Osteocyte (in vitro differentiated cells): ENCODE measurements at places on chromosomes 3 and 15. TPM values are rescaled to one million over a fixed set of nuclear protein-coding genes. Genes with fewer than 3 reads are reported as not detected.

Gene GNAT1
- not detected in 2 replicates for total RNA-seq

Gene SLC2A2
- total RNA-seq, result not detected in 2 replicates

Gene MKRN3
- total RNA-seq, result not detected in 2 replicates

Gene PRKCD
- 14.9 and 17.1 TPM in 2 replicates for total RNA-seq

Gene ZXDC
- 30.7 and 31.8 TPM in 2 replicates for total RNA-seq

Gene OIP5
- 2.4 and 3.1 TPM in 2 replicates for total RNA-seq

Gene PDZRN3
- total RNA-seq, result 34.1 and 35.1 TPM in 2 replicates

DNA sequence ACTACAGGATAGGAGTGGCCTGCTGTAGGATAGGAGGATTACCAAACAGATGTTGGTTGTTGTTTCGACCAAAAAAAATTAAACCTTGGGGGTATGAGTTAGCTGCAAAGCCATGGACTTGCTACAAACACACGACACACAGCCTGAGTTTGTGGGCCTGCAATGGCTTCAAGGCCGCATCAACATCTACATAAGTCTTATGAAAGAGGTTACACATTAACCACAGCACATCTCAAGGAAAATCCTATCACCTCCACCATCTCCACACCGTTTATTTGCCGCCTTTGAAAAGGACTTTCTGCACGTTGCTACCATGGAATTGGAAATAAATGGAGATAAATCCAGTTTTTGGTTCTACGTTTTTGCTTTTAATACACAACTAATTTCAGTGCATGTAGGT, 23.0 kb downstream of the LRIG1 start:
- no peak for DNase-seq
- peaks cover 3% of the 10 kb centered on the region for H3K36me3 ChIP-seq
- H3K27ac ChIP-seq, result no peak overlapping the region
- H3K4me1 ChIP-seq, result peaks cover 41% of the 10 kb centered on the region
- no peaks in the 10 kb centered on the region for H3K27me3 ChIP-seq

GRCh38 chr15:52005748-52006701, 13.0 kb upstream of the MAPK6 start:
- H3K4me1 ChIP-seq, result no peaks in the 10 kb centered on the region
- H3K4me3 ChIP-seq, result no peak overlapping the region
- H3K27ac ChIP-seq, result no peak overlapping the region
- H3K27me3 ChIP-seq, result no peaks in the 10 kb centered on the region
- peaks cover 2% of the 10 kb centered on the region for H3K36me3 ChIP-seq

DNA sequence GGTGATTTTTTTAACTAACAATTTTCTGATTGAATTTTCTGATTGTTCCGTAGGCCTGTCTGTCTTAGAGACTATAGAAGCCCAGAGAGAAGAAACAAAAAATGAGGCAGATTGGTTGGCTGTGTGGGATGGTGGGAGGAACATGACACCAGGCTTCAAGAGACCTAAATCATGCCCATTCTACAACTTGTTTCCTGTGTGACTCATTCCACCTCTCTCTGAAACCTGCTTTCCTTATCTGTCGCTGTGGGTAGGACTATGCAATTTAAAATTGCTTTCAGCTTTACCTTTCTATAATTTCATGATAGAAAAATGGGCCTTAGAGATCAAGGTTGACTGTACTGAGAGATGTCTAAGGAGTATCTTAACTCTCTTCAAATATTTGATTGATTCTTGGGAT, 44.5 kb downstream of the OXNAD1 start:
- H3K4me3 ChIP-seq, result no peak overlapping the region
- DNase-seq, result no peak
- no peak overlapping the region for H3K27ac ChIP-seq
- no peaks in the 10 kb centered on the region for H3K27me3 ChIP-seq

GRCh38 chr3:43222590-43222989, 63.8 kb upstream of the SNRK start:
- H3K4me1 ChIP-seq, result no peaks in the 10 kb centered on the region
- peaks cover 3% of the 10 kb centered on the region for H3K36me3 ChIP-seq
- H3K27me3 ChIP-seq, result peaks cover 20% of the 10 kb centered on the region
- H3K27ac ChIP-seq, result no peak overlapping the region

DNA sequence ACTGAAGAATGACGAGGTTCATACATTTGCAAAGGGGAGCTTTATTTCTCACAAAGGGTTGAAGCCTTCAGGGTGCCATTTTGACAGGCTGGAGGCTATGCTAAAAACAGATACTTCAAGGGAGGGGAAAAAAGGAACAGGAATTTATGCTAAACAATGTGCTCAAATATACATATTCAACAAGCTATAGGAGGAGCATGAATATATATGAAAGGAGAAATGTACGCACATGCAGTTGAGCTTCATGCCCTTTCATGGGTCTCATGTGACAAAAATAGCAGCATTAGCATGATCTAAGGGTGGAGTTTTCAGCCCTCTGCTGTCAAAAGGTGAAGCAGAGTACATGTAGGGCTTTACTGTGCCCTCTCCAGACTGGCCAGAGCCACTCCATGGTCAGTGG, 44.3 kb upstream of the FSIP1 start:
- DNase-seq, result no peak
- no peaks in the 10 kb centered on the region for H3K27me3 ChIP-seq
- H3K27ac ChIP-seq, result no peak overlapping the region
- peaks cover 14% of the 10 kb centered on the region for H3K4me1 ChIP-seq
- no peaks in the 10 kb centered on the region for H3K36me3 ChIP-seq

- no peaks in the 10 kb centered on the region for H3K36me3 ChIP-seq
- DNase-seq, result no peak
- no peak overlapping the region for H3K4me3 ChIP-seq
- H3K27me3 ChIP-seq, result no peaks in the 10 kb centered on the region
- H3K27ac ChIP-seq, result peak overlapping the region; percentile 82
These were observed 87.4 kb downstream of the NFKBIZ start for GRCh38 chr3:101936419-101937356.

DNA sequence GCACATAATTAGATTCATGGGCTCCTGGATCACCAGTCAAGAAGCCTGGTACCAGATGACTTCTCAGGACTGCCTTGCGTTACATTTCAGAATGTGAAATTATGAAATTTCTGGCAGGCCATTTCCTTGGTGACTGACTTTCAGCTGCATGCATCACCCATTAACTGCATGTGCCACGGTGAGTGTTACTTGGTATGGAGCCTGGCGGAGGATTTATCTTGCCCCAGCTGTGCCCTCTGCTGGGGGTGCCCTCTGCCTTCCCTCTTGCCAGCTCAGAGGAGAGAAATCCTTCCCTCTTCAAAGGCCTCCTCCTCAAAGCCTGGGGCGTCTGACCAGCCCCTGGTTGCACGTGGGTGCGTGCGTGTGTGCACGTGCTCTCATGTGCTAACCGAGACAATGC, 57.7 kb upstream of the CTSH start:
- peaks cover 25% of the 10 kb centered on the region for H3K4me1 ChIP-seq
- H3K4me3 ChIP-seq, result no peak overlapping the region
- H3K27ac ChIP-seq, result no peak overlapping the region
- no peak for DNase-seq
- H3K27me3 ChIP-seq, result peaks cover 3% of the 10 kb centered on the region

- no peak for DNase-seq
- peaks cover 8% of the 10 kb centered on the region for H3K27me3 ChIP-seq
- no peaks in the 10 kb centered on the region for H3K4me1 ChIP-seq
- H3K4me3 ChIP-seq, result no peak overlapping the region
- H3K36me3 ChIP-seq, result no peaks in the 10 kb centered on the region
- H3K27ac ChIP-seq, result no peak overlapping the region
These were observed 153.8 kb upstream of the RAP2B start for GRCh38 chr3:153008226-153008625.

DNA sequence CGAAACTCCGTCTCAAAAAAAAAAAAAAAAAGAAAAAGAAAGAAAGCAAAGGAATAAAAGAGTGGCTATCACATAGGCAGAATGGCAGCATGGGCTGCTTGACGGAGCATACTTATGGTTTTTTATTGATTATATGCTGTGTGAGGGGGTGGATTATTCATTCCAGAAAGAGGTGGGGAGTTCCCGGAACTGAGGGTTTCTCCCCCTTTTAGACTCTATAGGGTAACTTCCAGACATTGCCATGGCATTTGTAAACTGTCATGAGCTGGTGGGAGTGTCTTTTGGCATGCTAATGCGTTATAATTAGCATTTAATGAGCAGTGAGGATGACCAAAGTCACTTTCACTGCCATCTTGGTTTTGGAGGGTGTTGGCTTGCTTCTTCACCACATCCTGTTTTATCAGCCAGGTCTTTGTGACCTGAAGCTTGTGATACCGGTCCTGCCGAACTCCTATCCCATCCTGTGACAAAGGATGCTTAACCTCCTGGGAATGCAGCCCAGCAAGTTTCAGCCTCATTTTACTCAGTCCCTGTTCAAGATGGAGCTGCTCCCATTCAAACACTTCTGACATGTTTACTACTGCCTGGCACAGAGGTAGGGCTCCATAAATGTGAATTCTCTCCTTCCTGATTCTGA, 15.8 kb upstream of the ABHD17C start:
- H3K4me3 ChIP-seq, result no peak overlapping the region
- H3K36me3 ChIP-seq, result no peaks in the 10 kb centered on the region
- DNase-seq, result no peak
- H3K27me3 ChIP-seq, result peaks cover 48% of the 10 kb centered on the region

DNA sequence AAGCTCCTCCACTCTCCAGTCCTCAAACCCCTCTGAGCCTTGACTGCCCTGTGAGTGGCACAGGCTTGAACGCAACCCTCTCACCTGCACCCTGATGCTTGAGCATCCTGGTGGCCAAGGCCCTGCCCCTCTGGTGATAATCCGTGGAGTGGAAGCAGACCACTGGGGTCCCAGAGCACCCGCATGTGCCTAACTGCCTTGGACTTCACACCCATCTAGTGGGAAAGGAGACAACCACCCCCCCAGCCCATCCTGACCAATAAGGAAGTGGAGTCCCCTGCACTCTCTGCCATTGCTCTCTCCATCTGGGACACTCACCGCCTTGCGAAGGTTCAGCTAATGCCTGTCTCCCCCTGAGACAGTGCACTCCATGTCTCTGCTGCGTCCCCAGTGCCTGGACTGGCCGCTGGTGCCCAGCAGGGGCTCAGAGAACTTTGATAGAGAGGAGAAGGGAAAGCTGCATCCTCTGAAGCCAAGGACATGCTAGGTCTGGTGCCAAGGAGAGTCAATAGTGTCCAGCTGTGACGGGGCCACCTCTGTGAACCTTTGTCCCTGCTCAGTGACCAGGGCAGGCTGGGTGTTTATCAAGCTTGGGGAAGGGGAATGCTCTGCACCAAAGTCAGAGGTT, 3.4 kb downstream of the KLF15 start:
- no peak overlapping the region for H3K27ac ChIP-seq
- no peak for DNase-seq
- H3K4me3 ChIP-seq, result no peak overlapping the region
- peaks cover 15% of the 10 kb centered on the region for H3K4me1 ChIP-seq
- H3K36me3 ChIP-seq, result peaks cover 3% of the 10 kb centered on the region
- peaks cover 8% of the 10 kb centered on the region for H3K27me3 ChIP-seq

DNA sequence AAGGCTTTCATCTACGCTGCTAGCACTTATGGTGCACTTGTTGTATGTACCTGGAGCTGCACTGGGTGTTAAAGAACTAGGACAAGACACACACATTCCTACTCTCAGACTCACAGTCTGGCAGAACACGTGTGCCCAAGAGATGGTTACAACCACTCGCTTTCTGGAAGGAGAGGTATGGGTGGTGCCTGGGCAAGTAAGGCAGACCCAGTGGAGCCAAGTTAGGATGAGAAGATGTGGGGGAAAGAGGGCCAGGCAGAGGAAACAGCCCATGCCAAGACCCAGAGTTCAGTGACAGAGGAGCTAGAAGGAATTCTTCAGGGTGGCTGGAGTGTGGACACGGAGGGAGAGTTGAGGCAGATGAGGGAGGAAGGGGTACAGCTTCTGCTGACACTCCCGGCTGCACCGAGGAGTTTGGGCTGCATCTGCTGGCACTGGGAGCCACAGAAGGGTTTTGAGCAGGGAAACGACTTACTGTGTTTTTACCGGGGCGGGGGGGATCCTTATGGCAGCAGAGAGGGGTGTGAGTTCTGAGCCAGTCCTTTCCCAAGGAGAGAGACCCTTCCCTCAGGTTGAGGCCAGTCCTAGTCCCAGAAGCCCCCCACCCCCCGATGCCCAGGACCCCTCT, 59.0 kb downstream of the GRIP2 start:
- peaks cover 13% of the 10 kb centered on the region for H3K4me1 ChIP-seq
- no peak for DNase-seq
- H3K27ac ChIP-seq, result no peak overlapping the region
- H3K36me3 ChIP-seq, result peaks cover 59% of the 10 kb centered on the region
- H3K4me3 ChIP-seq, result no peak overlapping the region

- H3K27ac ChIP-seq, result no peak overlapping the region
- no peaks in the 10 kb centered on the region for H3K27me3 ChIP-seq
- H3K4me3 ChIP-seq, result no peak overlapping the region
- DNase-seq, result no peak
These were observed 297.5 kb upstream of the RASGRP1 start for GRCh38 chr15:38862099-38862498.

DNA sequence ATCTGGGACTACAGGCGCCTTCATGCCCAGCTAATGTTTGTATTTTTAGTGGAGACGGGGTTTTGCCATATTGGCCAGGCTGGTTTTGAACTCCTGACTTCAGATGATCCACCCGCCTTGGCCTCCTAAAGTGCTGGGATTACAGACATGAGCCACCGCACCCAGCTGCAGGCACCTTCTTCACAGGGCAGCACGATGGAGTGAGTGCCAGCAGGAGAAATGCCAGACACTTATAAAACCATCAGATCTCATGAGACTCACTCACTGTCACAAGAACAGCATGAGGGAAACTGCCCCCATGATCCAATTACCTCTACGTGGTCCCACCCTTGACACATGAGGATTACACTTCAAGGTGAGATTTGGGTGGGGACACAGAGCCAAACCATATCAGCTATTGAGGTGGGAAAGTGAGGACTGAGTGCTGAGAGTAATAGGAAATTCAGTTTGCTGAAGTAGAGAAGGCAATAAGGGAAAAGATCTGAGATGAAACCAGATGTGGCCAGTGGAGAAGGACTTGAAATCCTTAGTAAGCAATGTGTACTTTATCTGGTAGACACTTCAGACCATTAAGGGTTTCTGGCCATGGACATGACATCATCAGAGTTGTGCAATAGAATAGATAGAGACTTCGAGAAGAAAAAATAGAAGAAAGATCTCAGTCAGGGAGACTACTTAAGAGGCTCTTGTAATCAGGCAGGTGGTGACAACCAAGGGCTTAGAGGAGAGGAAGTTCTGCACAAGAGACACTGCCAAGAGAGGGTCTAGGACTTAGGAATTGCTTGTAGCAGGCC, 18.1 kb upstream of the ATP13A5 start:
- H3K4me3 ChIP-seq, result no peak overlapping the region
- peak; percentile 34 for DNase-seq
- H3K36me3 ChIP-seq, result no peaks in the 10 kb centered on the region

DNA sequence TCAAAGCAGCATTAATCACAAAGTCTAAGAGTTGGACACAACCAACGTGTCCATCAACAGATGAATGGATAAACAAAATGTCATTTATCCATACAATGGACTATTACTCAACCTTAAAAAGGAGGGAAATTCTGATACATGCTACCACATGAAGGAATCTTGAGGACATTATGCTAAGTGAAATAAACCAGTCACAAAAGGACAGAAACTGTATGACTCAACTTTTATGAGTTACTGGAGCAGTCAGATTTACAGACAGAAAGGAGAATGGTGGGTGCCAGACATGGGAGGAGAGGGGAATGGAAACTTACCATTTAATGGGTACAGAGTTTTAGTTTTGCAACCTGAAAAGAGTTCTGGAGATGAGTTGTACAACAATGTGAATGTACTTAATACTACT, 43.0 kb upstream of the SEC13 start:
- H3K36me3 ChIP-seq, result no peaks in the 10 kb centered on the region
- H3K4me3 ChIP-seq, result no peak overlapping the region
- H3K4me1 ChIP-seq, result peaks cover 20% of the 10 kb centered on the region
- peaks cover 2% of the 10 kb centered on the region for H3K27me3 ChIP-seq
- DNase-seq, result no peak
